Urinary bladder (tissue), 4 donors: ENCODE measurements at places on chromosomes 3 and 15.

GRCh38 chr3:188128905-188129304 is 25.1 kb upstream of the LPP start:
- DNase-seq: no peak

DNA sequence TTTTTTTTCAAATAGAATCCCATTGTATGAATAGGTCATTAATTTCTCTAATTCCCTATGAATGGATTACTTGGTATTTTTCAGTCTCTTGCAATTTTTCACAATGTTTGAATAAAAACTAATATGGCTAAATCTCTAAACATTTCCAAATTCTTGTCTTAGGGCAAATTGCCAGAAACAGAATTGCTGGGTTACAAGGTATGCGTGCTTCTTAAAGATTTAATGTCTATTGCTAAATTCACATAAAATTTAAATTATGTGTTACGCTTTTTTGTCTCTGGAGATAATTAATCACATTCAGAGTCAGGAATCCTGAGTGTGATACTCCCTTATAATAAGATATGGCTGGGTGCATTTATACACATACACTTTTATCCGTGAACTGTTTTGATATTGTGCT is 264.5 kb upstream of the TBL1XR1 start:
- no peak for DNase-seq

DNA sequence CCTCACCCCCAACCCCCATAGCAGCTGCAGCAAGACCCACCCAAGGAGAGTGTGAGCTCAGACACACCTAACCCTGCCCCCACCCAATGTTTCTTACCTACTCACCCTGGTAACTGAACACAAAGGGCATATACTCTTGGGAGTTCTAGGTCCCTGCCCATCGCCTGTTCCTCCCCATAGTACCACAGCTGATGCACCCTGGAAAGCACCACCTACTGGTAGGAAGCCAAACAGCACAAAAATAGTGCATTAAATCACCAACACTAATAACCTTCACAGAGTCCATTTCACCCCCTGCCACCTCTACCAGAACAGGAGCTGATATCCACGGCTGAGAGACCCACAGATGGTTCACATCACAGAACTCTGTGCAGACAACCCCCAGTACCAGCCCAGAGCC is 245.2 kb downstream of the EFHB start:
- DNase-seq: no peak

- no peak for DNase-seq
These were observed 69.7 kb downstream of the PRTG start for GRCh38 chr15:55673287-55673686.

GRCh38 chr15:96894659-96895058 is 564.2 kb downstream of the NR2F2 start:
- DNase-seq: no peak

GRCh38 chr3:197547306-197548011 is 8.3 kb downstream of the BDH1 start:
- DNase-seq: no peak

DNA sequence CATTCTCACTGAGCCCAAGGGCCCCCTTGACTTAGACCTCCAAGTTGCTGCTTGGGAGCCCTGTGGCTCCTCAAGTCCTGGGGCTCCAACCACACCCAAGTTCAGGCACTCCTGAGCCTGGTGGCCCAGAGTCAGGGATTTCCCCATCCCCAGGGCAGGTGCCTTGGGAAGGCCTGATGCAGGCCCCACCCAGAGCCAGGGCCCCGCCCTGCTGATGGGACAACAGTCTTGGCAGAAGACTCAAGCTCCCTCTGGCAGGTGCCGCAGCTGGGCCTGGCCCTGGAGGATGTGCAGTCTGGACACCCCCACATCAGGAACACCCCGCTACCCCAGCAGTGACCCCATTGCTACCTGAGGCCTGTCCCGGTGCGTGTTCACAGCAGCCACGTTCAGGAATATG is 17.7 kb upstream of the SHISA5 start:
- DNase-seq: no peak

GRCh38 chr15:41689834-41690233 is 29.6 kb downstream of the MGA start:
- no peak for DNase-seq
